ENCODE measurements at places on chromosomes 1 and 21. TPM values are rescaled to one million over a fixed set of nuclear protein-coding genes. Genes with fewer than 3 reads are reported as not detected.

DNA sequence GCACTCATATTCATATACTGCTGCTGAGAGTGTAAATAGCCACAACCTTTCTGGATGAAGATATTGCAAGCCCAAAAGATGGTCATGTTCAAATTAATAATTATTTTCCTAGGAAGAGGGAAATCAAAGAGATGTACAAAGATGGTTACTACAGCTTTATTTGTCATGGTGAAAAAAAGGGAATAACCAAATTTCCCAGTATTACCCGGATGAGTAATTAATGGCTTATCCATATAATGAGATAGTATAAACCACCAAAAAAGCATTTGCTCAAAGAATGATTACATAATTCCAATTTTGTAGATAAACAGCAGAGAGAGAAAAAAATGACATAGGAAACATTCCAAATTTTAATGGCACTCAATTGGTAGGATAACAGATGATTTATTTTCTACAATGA, 165.6 kb downstream of the C1orf21 start:
- H3K27me3 ChIP-seq, result peaks cover 18% of the 10 kb centered on the region
- H3K4me3 ChIP-seq, result no peak overlapping the region
- H3K36me3 ChIP-seq, result no peaks in the 10 kb centered on the region
- H3K27ac ChIP-seq, result no peak overlapping the region
- no peak for DNase-seq
- H3K4me1 ChIP-seq, result no peaks in the 10 kb centered on the region

DNA sequence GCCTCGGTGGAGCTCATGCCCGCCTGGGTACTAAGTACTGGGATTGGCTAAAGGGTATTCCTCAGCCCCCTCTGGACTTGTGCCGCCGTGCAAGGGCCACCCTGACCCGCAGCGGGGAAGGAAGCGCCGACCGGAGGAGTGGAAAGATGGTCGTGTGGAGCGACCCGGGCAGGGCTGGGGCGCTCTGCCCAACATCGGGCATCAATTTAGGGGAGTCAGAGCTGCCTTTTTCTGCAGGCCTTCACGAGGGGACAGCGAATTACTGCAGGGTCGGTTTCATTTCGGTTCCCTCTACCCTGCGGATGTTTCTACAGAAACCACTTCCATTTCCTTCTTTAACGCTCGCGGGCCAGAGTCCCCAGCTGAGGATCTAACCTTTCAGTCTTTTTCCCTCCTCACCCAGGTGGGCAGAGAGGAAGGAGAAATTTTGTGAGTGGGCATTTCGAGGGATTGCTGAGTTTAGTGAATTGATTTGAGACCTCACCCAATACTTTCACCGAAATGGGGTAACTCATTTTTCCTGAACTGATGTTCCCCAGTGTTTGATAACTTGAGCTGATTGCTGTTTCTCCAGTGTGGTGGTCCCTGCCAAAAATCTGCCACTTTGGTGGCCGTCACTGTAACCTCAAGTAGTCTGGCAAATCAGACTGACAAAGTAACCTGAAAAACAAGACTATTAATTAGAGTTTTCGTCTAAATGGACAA, 1.1 kb downstream of the TOR1AIP1 start:
- H3K36me3 ChIP-seq, result peaks cover 28% of the 10 kb centered on the region
- peaks cover 55% of the 10 kb centered on the region for H3K4me1 ChIP-seq
- no peaks in the 10 kb centered on the region for H3K27me3 ChIP-seq
- H3K4me3 ChIP-seq, result peak overlapping the region; percentile 95

- no peaks in the 10 kb centered on the region for H3K36me3 ChIP-seq
- DNase-seq, result no peak
- H3K4me3 ChIP-seq, result no peak overlapping the region
- no peaks in the 10 kb centered on the region for H3K27me3 ChIP-seq
- H3K27ac ChIP-seq, result no peak overlapping the region
- no peaks in the 10 kb centered on the region for H3K4me1 ChIP-seq
Observed at GRCh38 chr1:163538667-163539066, 216.9 kb downstream of the NUF2 start.

DNA sequence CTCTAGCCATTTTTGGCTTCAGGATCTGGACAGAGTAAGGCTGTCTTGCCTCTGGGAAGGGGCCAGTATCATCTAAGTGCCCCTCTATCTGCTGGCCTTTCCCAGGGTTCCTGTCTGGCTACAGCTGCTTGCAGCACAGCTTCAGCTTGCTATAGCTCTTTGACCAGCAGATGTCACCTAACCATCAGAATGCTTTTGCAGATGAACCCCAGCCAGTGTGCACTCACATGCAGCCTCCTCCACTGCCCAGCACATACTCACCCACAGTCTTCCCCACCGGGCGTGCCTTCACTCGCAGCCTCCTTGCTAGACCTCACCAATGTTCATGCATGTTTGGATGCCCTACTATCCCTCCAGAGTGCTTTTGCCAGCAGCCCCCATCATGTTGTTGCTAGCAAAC, 769.0 kb downstream of the BRINP3 start:
- no peak for DNase-seq
- no peak overlapping the region for H3K27ac ChIP-seq
- no peaks in the 10 kb centered on the region for H3K4me1 ChIP-seq
- no peaks in the 10 kb centered on the region for H3K36me3 ChIP-seq

DNA sequence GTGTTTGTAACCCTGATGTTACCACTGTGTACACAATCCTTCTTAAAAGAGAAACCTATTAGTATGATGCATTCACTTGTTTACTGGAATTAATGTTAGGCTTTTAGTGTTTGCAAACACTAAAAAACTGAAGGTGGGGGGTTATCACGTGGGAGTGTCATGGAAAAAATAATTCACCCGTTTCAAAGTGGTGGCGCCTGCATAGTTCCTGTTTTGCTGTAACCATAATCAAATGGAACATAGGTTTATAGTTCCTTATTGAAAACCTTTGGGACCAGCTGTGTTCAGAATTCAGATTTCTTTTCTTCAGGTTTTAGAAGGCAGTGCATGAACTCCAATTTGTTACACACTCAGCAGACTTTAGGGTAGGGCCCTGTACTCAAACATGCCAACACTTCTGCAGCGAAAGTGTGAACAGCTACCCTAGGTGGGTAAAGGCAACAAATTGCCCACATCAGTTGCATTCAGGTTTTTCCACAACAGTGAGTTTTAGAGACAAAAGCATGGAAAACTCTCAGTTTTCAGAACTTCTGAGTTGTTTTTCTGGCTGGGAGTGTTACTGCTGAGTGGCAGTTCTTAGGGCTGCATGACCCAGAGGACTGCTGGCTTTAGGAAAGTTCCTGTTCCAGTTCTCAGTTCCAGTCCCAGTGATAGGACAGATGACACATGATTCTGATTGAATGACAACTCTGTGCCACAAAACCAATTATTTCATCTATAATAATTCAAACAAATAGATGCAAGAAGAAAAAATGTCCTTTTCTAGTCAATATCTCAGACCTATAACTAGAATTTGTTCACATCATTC, 29.1 kb upstream of the IVNS1ABP start:
- H3K27ac ChIP-seq, result no peak overlapping the region
- peaks cover 17% of the 10 kb centered on the region for H3K4me1 ChIP-seq
- H3K4me3 ChIP-seq, result no peak overlapping the region
- DNase-seq, result no peak
- H3K36me3 ChIP-seq, result peaks cover 23% of the 10 kb centered on the region
- H3K27me3 ChIP-seq, result no peaks in the 10 kb centered on the region

- DNase-seq, result no peak
- no peaks in the 10 kb centered on the region for H3K36me3 ChIP-seq
- H3K27me3 ChIP-seq, result no peaks in the 10 kb centered on the region
- no peak overlapping the region for H3K4me3 ChIP-seq
- no peaks in the 10 kb centered on the region for H3K4me1 ChIP-seq
Observed at GRCh38 chr21:37793660-37794059, 122.6 kb downstream of the KCNJ6 start.

GRCh38 chr1:211024901-211025300, 109.0 kb downstream of the KCNH1 start:
- H3K4me3 ChIP-seq, result no peak overlapping the region
- no peak for DNase-seq
- H3K4me1 ChIP-seq, result no peaks in the 10 kb centered on the region
- peaks cover 4% of the 10 kb centered on the region for H3K27me3 ChIP-seq
- no peaks in the 10 kb centered on the region for H3K36me3 ChIP-seq

DNA sequence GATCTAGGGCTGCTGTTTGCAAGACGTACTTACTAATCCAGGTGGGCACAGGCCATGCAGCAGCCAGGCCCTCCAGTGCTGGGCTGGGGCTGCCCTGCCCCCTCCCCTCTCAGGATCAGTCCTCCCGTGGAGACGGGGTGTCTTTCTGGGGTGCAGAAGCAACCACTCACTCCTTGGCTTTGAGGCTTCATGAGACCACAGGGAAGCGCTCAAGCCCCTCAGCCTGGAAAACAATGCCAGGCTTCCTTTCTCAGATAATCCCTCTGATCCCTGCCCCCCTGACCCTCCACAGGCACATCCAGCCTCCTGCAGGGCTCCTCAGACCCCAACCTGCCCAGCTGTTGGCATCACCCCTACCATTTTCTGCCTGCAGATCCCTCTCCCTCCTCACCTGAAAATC, 13.9 kb upstream of the C2CD2 start:
- no peaks in the 10 kb centered on the region for H3K4me1 ChIP-seq
- H3K27me3 ChIP-seq, result peaks cover 9% of the 10 kb centered on the region
- peak; percentile 26 for DNase-seq
- H3K4me3 ChIP-seq, result no peak overlapping the region
- H3K27ac ChIP-seq, result no peak overlapping the region

DNA sequence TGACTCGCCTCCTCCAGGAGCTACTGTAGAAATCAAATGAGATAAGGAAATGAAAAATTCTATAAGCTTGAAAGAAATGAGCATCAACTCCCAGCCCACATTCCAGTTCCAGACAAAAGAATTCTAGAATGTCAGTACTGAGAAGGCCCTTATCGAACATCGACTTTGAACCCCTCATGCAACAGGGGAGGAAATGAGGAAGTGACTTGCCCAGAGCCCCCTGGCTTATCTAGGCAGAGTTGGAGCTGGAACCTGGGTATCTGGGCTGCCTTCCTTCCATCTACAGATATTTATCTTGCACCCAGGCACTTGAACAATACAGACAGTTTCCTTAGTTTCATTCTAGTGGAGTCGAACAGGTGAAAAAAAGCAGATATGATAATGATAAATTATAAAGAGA, 22.3 kb downstream of the MECR start:
- H3K4me3 ChIP-seq, result no peak overlapping the region
- H3K36me3 ChIP-seq, result peaks cover 9% of the 10 kb centered on the region
- no peaks in the 10 kb centered on the region for H3K4me1 ChIP-seq
- no peaks in the 10 kb centered on the region for H3K27me3 ChIP-seq
- no peak for DNase-seq

DNA sequence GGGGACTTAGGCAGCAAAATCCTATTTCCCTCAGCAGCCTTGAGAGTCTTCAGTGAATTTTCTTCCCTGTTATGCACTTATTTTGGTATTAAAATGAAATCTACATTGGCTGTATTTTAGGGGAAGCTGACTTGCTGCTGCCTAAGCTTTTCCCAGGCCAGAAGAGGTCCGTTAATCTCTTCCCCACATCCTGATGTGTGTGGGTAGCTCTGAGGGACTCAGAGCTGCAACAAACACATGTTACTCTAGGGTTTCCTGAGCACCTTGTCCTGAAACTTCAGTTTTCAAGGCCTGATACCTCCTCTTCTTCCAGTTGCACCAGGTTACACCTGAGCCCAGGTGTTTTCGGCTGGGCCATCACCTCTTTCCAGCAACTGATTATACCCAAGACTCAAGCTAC, 51.5 kb downstream of the SYT6 start:
- H3K27me3 ChIP-seq, result peaks cover 22% of the 10 kb centered on the region
- no peak overlapping the region for H3K4me3 ChIP-seq
- no peak overlapping the region for H3K27ac ChIP-seq

DNA sequence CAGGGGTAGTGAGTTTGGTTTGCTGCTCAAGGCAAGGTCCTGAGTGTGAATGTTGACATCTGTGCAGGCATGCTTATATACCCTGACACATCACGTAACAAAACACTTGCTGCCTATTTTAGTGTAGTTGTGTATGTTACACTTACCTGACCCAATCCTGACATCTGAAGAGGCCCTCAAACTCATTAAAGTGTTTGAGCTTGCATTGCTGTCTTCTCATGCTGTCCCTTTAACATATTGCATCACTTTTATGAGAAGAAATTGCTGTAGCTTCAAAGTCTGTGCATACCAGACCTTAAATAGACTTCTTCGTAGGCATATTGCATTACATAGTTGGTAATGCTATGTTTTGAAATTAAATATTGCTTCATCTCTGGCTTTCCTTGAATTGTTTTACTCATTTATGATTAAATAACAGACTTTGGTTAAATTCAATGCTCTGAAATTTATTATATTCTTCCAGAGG, at the start of gene KRTAP19-3:
TSS of gene KRTAP19-3 (minus strand) at position 51 of the 466 bp plus-strand sequence. CDS start 56 bp downstream, outside the sequence.
- no peaks in the 10 kb centered on the region for H3K27me3 ChIP-seq
- no peak for DNase-seq
- H3K4me3 ChIP-seq, result no peak within 1 kb of the TSS
- no peaks in the 10 kb centered on the region for H3K4me1 ChIP-seq
- no peak within 1 kb of the TSS for H3K27ac ChIP-seq

GRCh38 chr1:93140106-93140505, 40.1 kb downstream of the TMED5 start:
- no peak overlapping the region for H3K4me3 ChIP-seq
- H3K27me3 ChIP-seq, result no peaks in the 10 kb centered on the region
- H3K4me1 ChIP-seq, result peaks cover 3% of the 10 kb centered on the region
- peaks cover 30% of the 10 kb centered on the region for H3K36me3 ChIP-seq
- DNase-seq, result no peak

- H3K4me1 ChIP-seq, result peaks cover 14% of the 10 kb centered on the region
- no peak for DNase-seq
- no peak overlapping the region for H3K4me3 ChIP-seq
- no peaks in the 10 kb centered on the region for H3K36me3 ChIP-seq
Observed at GRCh38 chr1:158286487-158286886, 3.2 kb upstream of the CD1C start.

DNA sequence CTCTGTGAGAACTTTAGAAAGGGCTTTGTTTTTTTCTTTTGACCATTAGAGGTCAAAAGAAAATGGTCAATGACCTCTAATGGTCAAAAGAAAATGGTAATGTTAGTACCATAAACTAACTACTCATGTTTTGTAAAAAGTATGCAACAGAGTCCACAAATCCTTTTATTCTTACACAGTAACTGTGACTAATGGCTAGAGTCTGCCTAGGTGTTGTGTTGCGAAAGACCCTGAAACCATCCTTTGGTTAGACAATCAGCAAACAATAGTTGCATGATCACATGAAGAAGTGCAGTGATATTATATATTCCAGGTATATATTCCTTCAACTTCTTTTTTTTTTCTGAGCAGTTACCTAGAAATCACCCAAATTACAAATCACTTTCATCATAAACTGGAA, 40.9 kb downstream of the NEGR1 start:
- H3K4me3 ChIP-seq, result no peak overlapping the region
- no peaks in the 10 kb centered on the region for H3K36me3 ChIP-seq
- DNase-seq, result no peak

GRCh38 chr1:228358039-228358763, 48.4 kb downstream of the TRIM11 start:
- peaks cover 13% of the 10 kb centered on the region for H3K4me1 ChIP-seq
- no peaks in the 10 kb centered on the region for H3K27me3 ChIP-seq
- no peak overlapping the region for H3K4me3 ChIP-seq
- H3K27ac ChIP-seq, result peak overlapping the region; percentile 71

HSF2BP gene
- total RNA-seq, result 0.47 TPM

GBP6 gene
- total RNA-seq, result 0.19 TPM

RSPO1 gene
- not detected for total RNA-seq

PERM1 gene
- total RNA-seq, result not detected

PRPF38B gene
- 81.5 TPM for total RNA-seq

MNDA gene
- total RNA-seq, result not detected

CYB5RL gene
- 14.5 TPM for total RNA-seq

CFHR2 gene
- not detected for total RNA-seq

PLA2G5 gene
- not detected for total RNA-seq
